MG63 (cell line): ENCODE measurements at places on chromosomes 3 and 15. TPM values are rescaled to one million over a fixed set of nuclear protein-coding genes. Genes with fewer than 3 reads are reported as not detected.

SPINK8 gene
- total RNA-seq: not detected in 2 replicates

- peak; percentile 99 for DNase-seq
Observed at GRCh38 chr15:66702035-66702786, at the start of gene SMAD6. TSS of gene SMAD6 (plus strand) at chr15:66702236. CDS start at chr15:66703259, 1,023 bp downstream.

DNA sequence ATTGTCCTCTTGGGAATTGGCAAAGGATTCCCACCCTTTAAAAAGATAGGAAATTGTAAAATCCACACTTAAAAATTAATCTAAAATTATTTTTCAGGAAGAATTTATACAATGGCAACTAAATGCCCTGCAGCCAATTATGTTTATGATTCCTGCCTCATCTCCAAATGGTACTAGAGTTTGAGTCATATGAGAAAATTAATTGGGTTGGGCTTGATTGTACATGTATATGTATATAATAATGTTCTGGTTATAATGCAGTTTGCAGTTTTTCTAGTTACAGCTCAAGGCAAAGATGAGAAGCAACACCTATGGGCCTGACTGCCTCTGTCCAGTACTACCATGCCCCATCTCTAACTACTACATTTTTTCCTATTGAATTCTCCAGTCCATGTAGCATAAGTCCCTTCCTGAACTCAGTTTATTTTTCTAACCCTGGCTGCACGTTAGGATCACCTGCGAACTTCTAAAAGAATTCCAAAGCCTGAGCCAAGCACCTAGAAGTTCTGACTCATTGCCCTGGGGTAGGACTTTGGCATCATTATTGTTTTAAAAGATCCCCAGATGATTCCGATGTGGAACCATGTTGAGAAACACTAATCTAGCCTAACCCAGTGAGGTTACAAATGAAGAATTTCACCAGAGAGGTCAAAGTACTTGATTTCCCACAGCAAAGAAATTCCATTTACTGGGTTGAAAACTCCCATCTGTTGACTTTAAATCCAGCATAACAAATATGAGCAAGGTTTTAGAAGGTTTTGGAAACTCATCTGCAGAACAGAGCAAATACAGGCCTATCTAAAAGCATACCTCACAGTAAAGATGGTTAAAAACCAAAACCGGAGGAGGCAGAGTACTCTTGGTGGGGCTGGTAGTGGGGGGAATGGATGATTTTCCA lies 19.4 kb downstream of the TGFBR2 start:
- peak; percentile 2 for DNase-seq

DYNLT2B gene
- total RNA-seq: 15.4 and 34.3 TPM in 2 replicates

DNA sequence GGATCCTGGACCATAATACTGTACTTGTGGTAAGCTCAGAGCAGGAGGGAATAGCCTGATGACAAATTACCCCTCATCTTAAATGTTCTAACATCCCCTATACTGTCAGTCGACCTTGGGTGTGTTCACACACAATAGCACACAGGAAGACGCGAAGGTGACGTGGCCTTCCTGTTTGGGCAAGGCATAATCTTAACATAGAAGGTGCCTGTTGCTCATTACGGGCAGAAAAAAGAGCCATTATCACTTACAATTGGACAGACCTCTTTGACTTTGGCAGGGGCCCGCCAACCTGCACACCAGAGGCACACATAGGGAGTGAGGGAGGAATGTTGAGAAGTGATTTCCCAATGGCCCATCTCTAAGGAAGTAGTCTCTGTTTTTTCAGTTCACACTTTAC lies 144.2 kb downstream of the ANO10 start:
- DNase-seq: no peak

GRCh38 chr3:2635511-2635910 lies 474.7 kb downstream of the IL5RA start:
- DNase-seq: no peak

DNA sequence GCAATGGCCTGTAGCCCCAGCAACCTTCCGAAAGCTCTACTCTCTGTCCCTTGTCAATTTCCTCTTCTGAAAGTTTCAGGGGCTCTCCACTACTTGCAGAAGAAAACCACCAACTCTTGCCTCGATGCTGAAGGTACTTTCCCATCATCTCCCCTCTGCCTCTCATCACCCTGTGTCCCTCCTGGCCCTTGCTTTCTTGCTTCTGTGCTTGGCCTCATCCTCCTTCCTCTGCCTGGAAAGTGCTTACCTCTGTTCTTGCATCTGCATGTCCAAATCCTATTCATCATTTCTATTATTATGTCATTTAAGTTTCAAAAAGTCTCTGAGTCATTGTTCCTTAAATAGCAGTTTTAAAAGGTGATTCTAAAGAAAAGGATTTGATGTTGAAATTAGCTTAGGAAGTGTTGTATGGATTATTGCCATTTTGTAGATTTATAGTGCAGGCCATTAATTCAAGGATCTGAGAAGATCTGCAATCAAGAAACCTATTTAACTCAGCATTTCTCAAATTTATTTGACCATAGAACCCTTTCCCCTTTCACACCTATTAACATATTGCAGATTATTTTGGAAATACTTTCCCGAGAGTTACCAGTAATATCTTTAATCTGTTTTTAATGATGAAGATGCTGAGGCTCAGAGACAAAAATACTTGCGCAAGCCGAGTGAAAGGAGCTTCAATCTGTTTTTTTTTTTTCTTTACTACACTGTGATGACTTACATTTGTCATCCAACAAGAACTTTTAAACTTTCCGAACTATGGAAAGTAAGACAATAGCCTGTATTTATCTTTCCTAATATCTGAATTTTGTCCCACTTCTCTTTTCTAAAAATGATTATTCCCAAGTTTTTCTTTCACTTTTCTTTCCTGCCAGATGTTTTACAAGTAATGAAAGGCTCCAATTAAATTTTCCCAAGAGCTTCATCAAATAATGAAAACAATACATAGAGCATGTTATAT lies 22.3 kb upstream of the CFAP161 start:
- DNase-seq: no peak

- DNase-seq: no peak
Observed at GRCh38 chr3:152100491-152101132, 168.1 kb upstream of the MBNL1 start.

NDUFB5 gene
- 192 and 260 TPM in 2 replicates for total RNA-seq

GRCh38 chr3:172816281-172816680 lies 65.8 kb downstream of the ECT2 start:
- no peak for DNase-seq

BMF gene
- total RNA-seq: 0.20 TPM in 1 of 2 replicates, not detected in the other

HYAL3 gene
- total RNA-seq: 3.0 and 8.0 TPM in 2 replicates

- DNase-seq: no peak
Observed at GRCh38 chr3:78878789-78879188, 889.0 kb downstream of the ROBO1 start.

DNA sequence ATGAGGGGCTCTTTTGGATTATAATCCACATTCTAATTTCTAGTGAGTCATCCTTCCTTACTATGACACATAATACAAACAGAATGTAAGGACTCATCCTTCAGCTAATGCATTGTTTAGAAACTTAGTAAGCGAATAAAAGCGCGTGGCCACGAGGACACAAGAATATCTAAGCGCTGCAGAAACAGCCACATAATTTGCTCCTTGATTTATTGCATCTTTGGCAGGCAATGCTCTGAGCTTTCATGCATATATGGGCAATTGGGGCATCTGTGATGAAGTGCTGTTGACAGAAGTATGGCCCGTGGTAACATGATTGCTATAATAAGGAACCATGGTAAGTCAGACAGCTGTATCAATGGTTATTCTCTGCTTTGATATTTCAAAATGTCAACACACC lies 191.3 kb upstream of the ZNF385D start:
- peak; percentile 58 for DNase-seq

RASL12 gene
- total RNA-seq: 2.7 and 4.7 TPM in 2 replicates

DNA sequence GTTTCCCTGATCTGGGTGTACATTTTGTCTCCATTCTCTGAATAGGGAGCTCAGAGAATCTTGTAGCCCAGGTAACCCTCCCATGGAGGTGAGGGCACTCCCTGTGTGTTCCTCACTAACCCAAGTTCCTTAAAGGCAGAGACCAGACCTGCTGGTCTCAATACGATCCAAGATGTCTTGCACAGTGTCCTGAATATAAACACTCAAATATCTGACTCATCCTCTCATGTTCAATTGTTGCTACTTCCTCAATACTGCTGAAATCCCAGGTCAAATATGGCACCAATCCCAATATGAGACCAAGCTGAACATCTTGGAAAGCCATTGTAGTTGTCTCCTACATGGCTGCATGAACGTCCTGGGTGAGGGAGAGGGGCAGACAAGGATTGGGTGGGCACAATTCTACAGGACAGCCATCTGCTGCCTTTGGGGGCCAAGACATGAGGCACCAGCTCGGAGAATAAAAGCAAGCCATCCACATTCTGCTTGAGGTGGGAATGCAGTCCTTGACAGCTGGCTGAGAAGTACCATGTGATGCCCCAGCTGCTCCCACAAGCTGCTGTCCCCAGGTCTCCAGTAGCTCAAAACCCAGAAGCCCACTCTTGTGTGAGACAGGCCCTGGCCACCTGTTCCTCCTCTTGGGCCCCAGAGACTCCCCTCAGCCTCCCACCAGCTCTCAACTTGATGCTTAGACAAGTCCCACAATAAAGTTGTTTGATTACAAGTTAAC lies 18.2 kb downstream of the TBC1D2B start:
- DNase-seq: no peak

PTH1R gene
- total RNA-seq: not detected in 2 replicates

DNA sequence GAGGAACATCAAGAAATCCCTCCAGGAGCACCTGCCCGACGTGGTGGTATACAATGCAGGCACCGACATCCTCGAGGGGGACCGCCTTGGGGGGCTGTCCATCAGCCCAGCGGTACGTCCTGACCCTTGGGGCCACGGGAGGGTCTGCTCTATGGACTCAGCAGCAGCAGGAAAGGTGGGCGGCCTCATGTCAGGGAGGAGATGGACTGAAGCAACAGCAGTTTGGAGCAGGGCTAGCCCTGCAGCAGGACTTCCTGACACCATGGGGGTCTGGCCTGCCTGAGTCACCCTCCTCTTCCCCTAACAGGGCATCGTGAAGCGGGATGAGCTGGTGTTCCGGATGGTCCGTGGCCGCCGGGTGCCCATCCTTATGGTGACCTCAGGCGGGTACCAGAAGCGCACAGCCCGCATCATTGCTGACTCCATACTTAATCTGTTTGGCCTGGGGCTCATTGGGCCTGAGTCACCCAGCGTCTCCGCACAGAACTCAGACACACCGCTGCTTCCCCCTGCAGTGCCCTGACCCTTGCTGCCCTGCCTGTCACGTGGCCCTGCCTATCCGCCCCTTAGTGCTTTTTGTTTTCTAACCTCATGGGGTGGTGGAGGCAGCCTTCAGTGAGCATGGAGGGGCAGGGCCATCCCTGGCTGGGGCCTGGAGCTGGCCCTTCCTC lies 24.2 kb downstream of the HDAC11 start:
- DNase-seq: peak; percentile 83

- no peak for DNase-seq
Observed at GRCh38 chr3:149796026-149796425, 3.7 kb upstream of the ANKUB1 start.

AHSG gene
- total RNA-seq: not detected in 2 replicates

DNA sequence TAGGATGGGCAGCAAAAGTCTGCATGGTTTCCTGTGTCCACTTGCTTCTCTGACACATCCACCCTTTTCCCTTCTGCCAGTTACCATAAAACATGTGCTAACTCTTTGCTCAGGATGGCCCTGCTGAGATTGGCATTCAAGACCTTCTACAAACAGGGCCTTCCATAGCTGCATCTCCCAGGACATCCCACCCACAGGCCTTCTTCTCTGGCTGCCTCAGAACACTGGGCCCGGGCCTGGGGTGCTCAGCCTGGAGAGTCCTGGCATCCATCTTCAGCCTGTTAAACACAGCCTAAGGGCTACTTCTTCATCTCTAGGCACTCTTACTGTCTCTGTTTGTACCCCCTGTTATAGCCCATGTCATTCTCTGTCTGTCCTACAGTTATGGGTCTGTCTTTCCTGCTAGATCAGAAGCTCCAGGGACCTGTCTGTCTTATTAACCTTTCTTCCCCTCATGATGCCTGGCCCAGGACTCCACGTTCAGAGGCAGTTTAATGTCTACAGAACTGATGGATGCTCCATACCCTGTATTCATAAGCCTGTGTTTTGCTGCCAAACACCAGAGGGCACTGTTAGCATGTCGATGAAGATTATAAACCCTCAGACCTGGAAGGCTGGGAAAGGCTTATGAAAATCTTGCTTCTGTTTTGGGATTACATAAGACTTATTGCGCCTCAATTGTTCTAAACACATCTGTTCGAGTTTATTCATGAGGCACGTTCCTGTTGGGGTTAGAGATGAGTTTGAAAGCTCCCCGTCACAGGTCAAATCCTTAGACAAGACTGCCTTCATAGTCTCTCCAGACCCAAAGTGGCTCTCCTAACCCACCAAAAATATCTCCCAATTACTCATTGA lies 16.5 kb downstream of the SEMA3G start:
- DNase-seq: peak; percentile 26

- no peak for DNase-seq
Observed at GRCh38 chr3:141537856-141538255, 51.0 kb downstream of the RASA2 start.

- no peak for DNase-seq
Observed at GRCh38 chr3:141243271-141243707, 11.7 kb downstream of the PXYLP1 start.

TMC3 gene
- not detected in 2 replicates for total RNA-seq

DNA sequence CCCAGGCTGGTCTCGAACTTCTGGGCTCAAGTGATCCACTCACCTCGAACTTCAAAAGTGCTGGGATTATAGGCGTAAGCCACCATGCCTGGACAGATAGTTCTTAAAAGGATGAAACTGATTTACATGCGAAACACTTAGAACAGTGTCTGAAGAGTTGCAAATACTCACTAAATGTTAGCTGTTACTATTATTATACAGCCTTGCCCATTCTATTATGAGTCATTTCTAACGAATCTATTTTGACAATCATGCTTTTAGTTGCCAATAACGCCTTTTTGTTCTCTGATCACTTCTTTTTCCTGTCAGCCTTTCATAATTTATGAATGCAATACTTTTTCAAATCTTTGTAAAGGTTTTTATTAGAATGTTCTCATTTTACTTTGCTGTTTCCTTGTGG lies 112.7 kb downstream of the SNRK start:
- no peak for DNase-seq

DNA sequence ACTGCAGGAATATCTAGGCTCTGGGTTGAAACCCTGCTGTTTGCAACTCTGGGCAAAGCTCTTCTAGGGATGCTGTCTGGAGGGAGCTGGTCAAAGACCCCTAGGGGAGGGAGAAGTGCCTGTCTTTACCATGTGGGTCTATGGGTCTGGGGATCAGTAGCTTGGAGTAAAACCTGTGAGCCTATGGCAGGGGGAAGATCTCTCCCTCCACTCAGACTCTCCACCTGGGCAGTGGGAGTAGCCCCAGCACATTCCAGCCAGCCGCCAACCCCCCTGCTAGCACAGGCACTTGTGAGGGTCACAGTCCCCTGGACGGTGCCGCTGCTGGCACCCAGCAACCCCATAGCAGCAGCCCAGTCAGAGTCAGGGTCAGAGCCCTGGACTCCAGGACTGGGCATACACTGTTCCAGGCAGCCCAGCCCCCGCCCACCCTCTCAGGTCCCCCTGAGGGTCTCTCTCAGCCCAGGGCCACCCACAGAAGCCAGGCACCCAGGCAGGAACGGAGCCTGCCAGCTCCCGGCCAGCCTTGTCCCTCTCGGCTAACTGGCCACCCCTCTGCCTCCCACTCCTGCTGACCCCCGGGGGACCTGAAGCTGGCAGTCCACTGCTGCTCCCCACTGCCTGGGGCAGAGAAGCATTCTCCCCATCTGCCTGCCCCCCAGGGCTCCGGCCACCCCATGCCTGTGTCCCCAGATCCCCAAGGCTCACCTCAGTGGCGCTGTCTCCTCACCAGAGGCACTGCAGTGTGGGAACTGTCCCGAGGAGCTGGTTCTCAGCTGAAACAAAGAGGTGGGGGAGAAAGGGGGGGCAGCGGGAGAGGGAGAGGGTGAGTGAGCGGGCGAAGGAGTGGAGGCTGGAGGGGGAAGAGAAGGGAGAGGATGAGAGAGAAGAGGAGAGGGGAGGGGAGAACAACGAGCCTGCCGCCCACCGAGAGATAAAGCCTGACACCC lies 10.8 kb downstream of the GLYCTK start:
- no peak for DNase-seq

CP gene
- not detected in 2 replicates for total RNA-seq
